ENCODE measurements at places on chromosomes 1 and 21.

DNA sequence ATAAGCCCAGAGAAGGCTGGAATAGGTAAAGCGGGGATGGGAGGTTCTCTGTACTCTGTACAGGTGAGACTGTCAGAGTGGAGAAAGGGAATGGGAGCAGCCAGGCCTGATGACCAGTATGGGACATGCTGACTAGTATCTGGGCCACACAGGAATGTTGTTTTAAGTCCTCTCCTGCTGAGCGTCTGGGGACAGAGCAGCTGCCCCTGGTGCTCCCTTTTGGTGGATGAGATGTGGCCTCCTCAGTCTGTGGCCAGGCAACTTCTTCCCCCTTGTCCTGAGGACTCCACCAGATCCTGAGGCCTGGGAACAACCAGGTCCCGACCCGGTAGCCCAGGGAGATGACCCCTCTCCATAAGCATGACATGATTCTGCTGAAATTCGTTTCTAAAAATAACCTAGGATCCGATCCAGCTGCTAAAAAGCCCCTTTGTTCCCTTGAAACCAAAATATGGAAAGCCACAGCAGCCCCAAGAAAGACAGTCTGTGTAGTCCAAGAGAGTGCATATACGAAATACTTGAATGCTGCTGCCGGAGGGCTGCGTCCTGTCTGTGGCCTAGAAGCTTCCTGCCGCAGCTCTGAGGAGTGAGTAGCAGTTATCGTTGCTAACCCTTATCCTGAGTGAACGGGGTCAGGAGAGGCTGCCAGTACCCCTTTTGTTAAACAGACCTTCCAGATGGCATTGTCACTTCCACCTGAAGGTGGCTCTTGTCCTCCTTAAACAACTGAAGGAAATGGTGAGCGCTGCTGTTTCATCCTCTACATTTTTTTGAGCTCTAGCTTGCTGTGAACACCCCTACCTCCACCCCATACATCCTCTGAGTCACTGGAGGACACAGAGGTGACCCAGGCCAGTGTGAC is 47.1 kb downstream of the ATP2B4 start:
- peak; percentile 18 for DNase-seq

DNA sequence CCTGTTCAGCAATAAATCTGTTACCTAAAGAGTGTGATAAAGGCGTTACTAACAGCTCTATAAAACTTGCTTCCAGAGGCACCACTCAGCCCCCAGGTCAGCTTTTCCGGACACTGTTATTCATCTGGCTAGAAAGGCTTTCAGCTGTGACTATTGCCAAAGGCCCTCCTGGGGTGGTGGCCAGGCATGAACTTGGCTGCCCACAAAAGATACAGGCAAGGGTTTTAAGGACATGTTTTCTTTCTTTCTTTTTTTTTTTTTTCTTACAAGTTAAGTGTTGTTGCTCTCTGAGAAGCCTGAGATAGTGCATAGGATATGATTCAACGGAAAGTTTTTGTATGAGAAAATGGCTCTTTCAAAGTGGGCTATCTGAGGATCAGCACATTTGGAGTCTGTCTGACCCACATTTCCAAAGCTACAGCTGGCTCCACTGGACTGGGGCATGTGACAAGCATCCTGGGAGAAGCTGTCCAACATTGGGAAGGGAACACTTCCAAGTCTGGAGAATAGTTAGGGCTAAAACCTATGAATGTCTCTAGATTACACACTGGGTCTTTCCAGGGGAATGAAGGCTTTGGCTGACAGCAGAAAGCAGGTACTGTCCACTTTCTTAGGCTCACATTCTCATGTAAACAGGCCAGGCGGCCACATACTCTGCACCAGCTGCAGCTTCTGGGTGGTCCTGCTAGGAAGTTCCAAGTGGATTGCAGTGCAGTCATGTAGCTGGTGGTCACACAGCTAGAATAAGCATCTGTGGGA is 639.7 kb downstream of the LMO4 start:
- DNase-seq = no peak

DNA sequence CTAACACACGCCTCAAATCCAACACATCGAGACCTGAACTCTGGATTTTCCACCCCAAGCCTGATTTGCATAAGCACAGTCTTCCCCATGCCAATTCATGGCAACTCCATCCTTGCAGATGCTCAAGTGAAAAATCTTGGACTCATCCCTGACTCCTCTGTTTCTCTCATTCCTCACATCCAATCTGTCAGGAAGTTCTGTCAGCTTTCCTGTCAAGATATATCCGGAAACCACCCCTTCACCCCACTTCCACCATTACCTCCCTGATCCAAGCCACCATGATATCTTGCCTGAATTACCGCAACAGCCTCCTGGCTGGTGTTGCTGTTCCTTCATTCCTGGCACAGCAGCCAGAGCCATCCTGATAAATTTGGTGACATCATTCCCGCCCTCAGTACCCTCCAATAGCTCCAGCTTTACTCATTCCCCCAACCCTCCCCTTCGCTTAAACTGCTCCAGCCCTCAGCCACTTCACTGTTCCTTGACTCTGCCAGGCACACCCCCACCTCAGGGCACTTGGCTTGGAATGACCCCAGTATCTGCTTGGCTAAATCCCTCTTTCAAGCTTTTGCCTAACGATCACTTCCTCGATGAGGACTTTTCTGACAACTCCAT is 17.4 kb downstream of the TCEA3 start:
- no peak for DNase-seq

DNA sequence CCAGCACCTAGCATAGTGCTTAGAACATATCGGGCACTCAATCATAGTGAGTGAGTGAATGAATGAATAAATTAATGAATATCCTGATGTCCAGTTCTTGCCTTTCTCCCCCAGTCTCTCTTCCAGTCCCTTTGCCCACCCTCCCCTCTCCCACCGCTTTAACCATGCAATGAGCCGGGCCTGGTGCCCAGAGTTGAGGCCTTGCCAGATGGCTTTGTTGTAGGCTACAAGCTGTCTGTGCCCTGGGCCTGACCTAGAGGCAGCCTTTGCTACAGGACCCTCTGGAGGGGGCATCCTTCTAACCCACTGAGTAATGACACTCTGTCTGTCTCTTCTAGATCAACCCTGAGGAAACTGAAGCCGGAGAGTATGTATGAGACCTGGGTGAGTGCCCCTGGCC is 6.9 kb downstream of the CASQ1 start:
- DNase-seq = no peak

- no peak for DNase-seq
Measured at GRCh38 chr1:17168091-17168876, 36.6 kb upstream of the PADI1 start.

DNA sequence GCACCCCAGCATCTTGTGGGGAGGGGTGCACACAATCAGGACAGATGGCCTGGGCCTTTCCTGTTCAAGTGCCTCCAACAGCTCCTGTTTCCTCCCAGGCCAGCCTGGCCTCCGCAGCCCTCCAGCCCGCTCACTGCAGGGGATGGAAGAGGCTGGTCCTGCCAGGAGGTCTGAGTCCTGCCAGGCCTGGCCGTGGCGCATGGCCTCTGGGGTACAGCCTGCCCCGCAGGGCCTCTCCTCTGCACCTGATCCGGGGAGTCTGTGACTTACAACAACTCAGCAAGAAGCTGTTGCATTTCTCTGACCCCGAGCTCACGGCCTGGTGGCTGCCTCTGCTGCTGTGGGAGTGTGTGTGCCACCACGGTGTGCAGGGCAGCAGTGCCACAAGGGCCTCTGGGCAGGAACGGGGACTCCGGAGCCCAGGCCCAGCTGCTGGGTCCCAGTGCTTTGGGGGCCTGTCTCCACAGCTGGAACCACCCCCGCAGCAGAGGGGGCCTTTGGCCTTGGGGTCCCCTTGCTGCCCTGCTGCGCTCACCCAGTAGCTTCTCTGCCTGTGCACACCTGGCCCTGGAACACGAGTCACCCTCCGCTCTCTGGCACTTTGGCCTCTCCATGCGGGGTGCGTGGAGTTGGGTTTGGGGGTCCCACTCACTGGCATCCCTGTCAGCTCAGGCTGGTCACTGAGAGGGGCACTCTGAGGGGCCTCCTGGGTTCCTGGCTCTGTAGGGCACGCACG is 17.4 kb upstream of the LRRC3 start:
- no peak for DNase-seq

DNA sequence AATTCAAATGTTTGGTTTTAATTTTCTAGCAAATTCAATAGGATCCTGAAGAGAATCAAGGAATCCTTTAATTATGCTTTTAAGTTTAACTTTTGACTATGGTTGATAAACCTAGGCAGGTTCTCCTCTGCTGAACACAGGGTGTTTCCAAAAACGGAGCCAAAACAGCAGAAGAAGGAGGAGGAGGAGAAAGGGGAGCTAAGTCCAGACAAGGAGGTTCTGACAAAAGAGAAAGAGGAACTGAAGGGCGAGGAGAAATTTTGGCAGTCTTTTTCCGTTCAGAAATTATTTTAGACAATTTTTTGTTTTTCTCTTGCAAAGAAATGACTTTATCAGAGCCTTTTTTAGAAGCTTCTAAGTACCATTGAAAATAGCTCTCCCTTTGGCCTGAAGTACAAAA is 33.2 kb upstream of the FNBP1L start:
- DNase-seq = peak; percentile 12

- DNase-seq = peak; percentile 68
Measured at GRCh38 chr21:36422279-36423098, 37.3 kb downstream of the CHAF1B start.

GRCh38 chr1:184035719-184036516 is 1.6 kb downstream of the COLGALT2 start:
- DNase-seq = no peak

GRCh38 chr1:220873868-220874655 is 5.2 kb upstream of the HLX start:
- DNase-seq = peak; percentile 55

DNA sequence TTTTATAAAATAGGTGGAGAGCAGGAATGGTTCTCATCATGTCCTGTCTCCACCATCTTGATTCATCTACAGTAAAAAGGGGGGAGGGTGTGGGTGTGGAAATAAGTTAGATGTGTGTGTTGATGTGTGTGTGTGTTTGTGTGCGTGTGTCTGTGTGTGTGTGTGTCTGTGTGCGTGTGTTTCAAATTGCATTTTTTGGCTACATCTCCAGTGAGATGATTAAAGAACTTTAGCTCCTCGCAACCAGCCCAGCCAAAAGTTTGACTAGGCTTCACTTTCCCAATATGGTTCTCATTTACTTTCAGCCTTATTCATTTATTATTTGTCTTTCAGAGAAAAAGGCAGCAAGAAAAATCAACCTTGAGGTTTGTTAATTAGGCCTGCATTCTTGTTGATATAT is 14.7 kb upstream of the HAO2 start:
- DNase-seq = no peak

GRCh38 chr21:44759628-44760285 is 41.9 kb downstream of the UBE2G2 start:
- DNase-seq = no peak

DNA sequence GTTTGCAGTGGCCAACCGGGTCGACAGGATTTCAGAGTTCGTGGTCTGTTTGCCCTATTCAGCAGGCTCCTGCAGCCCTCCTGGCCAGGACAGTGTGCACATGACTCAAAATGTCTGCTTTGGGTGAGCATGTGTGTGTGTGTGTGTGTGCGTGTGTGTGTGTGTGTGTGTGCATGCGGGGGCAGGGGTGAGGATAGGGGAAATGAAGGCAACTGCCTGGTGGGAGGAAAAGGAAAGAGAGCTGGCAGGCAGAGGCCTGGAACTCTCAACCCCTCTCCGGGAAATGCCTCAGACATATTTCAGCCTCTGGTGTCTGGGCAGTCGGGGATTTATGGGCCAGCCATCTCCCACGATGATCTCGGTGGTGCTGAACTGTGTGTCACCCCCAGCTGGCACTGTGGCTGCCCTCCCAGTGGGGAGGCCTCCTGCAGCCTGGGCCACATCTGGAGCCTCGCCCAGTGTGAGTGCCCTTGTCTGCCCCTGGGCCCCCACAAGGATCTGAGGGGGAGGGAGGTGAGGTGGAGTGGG is 15.2 kb downstream of the CDCP2 start:
- DNase-seq = no peak

DNA sequence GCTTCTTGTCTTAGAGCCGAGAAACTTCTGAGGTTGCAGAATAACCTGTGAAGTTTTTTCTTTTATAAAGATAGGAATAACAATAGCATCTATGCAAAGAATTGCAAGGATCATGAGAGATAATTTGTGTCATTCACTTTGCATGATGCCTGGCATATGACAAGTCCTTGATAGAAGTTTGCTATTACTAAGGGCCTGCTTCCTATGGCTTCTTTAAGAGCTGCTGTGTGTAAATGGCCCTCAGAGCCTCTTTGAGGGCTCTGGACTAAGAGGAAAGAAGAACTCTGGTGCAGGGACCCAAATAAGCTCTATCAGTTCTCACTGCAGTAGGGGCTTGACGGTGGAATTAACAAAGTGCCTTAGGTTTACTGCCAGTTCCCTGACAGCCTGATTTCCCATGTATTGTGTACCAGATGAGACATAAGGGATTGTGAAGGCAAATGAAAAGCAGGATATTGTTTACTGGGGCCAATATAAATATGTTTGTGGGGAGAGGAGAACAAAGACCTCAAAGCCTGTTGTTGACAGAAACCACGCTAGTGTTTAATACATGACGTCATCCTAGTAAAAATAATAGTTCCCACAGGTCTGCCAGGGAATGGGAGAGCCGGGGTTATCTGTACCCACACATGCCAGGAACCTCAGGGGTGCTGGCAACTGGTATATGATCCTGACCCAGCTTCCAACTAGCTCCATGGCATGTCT is 131.2 kb upstream of the UBE2U start:
- no peak for DNase-seq

DNA sequence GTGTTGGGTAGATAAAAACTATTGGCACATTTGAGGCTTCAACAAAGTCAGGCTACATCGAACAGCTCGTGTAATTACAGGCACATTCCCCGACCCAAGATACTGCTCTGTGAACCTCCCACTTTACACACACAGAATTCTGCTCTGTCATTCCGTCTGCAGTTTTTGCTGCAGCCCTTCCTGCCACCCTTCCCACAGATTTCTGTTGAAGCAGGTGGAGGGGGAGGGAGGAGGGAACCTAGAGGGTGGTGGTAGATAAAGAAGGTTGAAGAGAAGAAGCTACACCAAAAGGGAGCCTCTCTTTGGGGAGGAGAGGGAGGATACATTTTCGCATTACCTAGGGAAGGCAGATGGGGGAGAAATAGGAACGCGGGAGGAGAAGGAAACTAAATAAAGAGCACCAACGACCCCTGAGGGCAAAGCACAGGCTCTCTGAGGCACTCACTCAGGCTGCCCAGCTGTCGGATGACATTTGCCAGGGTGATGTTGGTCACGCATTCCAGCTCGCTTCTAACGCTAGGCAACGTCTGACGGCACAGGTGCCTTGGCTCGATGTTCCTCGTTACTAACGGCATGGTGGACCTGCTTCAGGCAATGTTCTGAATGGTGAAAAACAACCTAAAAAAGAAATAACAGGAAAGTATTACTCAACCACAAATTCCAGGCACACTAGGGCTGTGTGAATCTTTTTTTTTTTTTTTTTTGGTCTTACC is 36.0 kb downstream of the GPR3 start:
- DNase-seq = no peak

All from inflammatory macrophage treated with lipopolysaccharide for 4 hours (primary cell).